Stimulated activated CD4-positive, alpha-beta T cell treated with anti-CD3 and anti-CD28 coated beads, Interleukin-15, amount 100 ng/mL, for 1 hour (primary cell): ENCODE measurements at places on chromosomes 3 and 15.

DNA sequence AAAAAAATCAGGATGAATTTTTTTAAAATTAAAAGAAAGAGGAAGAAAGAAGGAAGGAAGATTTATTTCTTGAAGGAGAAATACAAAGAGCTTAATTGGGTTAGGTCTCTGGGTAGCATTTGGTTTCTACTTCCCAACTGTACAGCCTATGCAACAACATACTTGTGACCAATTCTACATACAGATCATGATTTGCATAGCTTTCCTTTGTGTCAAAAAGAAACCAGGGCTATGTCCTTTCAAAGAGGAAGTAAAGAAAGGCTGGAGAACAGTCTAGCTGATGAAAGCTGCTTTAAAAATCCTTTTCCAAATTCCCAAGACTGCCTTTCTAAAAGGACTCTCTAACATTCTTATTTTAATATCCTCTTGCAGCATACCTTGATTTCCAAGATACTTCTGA, 6.1 kb upstream of the HGD start:
- DNase-seq = no peak

DNA sequence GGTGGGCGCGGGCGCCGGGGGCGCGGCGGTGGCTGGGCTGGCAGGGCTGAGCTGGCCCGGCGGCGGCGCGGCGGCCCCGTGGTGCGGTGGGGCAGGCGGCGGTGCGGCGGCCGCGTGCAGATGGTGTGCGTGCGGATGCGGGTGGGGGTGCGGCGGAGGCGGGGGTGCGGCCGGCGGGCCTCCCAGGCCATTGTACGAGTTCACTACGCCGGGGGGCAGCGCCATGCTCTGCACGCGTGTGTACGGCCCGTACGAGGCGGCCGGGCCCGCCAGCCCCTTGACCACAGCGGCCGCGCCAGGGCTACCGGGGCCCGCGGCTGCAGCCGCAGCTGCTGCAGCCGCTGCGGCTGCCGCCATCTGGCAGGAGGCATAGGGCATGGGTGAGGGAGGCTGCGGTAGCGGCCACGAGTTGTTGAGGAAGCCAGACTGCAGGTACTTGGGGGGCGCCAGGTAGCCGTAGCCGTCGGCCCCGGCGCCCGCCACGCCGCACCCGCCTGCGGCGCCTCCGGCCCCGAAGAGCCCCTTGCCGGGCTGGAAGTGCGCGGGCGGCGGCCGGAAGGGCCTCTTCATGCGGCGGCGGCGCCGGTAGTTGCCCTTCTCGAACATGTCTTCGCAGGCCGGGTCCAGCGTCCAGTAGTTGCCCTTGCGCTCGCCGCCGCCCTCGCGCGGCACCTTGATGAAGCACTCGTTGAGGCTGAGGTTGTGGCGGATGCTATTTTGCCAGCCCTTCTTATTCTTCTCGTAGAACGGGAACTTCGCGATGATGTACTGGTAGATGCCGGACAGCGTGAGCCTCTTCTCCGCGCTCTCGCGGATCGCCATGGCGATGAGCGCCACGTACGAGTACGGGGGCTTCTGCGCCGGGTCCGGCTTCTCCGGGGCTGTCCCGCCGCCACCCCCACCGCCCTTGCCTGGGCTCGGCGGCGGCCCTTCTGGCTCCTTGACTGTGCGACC, 951 bp downstream of the FOXL2 start:
- DNase-seq = no peak

DNA sequence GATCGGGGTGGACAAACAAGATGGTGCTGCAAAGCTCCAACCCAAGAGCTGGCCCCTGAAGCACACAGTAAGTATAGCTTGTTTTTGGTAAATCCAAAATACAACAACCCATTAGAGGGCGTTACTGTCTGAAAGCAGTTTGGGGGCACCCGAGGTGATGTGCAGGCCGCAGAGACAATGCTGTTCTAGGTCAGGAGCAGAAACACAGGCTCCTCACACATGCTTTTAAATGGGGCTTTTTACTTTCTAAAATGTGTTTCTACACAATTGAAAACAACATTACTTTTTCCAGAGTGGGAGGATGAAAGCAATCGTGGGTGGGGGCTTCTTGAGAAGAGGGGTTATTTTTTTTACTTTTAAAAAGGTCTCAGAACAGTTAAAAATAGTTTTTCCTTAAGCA, 1029.3 kb upstream of the CFAP20DC start:
- peak; percentile 15 for DNase-seq

DNA sequence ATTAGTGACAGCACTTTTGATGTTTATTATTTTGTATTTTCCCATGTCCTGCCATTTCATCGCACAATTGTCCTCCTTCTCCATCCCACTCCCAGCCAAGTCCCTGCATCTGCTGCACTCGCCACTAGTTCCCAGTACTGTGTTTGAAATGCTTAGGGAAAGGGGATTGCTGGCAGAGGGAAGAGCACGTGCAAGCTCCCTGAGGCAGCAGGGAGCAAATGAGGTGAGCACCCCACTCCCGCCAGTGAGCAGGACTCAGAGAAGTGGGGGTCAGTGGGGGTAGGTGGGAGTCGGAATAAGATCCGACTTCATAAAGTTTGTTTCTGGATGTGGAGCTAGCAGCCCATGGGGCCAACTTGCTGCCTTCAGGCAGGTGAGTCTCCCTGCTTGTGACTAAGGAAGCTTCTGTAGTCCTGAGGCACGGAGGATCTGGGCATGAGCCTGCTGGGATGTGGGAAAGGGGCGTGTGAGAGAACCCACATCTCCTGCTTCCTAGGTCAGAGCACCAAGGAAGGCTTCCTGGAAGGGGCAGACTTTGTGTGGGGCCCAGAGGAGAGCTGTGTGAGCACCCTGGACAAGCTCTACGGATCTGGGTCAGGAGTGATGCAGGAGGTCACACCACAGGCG, 99.7 kb upstream of the TLE3 start:
- no peak for DNase-seq

DNA sequence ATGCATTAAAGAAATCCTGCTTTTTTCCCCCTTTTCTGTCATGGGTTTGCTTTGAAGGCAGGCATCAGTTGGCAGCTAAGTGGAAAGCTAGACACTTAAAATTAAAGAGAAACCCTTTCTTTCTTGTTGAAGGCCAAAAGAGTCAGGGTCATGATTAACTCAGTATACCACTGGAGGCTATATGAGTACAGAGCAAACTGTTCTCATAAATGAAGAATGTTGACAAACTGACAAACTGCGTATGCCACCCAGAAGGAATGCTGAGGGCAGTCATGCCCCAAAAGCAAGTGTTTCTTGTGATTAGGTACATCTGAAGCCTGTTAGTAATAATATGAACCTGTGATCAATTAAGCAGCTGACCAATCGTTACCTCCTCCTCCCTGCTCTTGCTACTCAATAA, 43.6 kb upstream of the COL6A6 start:
- no peak for DNase-seq

- no peak for DNase-seq
Observed at GRCh38 chr3:118186051-118186450, 848.6 kb downstream of the IGSF11 start.

DNA sequence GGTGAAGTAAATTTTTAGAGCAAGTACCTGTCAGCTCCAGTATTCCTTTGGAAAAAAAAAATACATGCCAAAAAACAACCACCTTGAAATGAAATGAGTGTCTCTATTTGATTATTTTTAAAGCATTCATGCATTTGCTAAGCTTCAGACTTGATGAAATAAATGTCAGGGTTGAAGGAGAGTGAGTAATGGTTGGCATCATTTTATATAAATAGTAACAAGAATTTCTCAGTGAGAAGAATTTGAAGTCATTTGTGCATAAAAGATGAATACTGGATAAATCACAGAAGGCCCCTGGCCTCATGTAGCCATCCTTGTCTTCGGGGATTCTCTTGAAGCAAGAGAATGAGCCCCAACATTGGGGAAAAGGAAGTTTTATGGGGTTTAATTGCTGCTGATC, 318.4 kb downstream of the LPP start:
- DNase-seq = no peak

DNA sequence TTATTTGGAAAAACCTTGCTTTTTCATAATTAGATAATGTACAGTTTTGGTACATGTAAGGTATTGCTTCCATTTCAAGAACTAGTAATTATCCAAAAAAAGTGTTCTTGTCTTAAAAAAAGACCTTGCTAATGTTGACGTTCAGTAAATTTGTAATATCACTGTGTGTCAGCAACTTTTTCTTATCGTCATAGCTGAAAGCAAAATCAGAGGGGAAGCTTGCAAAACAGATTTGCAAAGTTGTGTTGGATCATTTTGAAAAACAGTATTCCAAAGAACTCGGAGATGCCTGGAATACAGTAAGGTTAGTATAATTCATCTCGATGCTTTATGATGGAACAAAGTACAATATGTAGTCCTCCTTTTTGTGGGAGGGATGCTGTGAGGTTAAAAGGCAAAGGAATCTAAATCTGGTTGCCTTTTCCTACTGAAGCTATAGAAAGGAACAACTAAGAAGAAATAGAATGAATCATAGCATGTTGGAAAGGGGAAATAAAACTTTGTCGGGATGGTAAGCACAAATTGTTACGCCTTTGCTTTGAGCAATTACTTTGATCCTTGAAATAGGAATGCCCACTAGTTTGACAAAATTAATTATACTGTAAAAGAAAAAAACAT, 1.5 kb downstream of the NSUN3 start:
- DNase-seq = no peak

GRCh38 chr3:100545371-100545770, 53.0 kb downstream of the TMEM45A start:
- DNase-seq = no peak

DNA sequence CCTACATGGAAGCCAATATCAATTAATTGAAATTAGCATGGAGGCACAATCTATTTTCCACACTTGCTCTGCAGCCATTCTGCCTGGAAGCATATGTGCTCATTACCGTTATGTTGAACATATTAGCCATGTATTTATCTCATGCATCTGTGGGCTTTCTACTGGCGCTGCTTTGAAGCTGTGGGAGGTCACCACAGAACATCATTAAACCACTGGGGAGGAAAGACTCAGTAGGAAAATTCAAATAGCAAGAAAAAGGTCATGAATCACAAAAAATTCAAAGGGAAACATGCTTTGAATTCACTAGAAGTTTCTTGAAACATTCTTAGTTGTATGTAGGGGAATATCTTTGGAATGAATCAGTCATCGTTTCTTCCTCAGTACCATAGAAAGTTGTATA, 652.5 kb downstream of the EDEM1 start:
- no peak for DNase-seq

DNA sequence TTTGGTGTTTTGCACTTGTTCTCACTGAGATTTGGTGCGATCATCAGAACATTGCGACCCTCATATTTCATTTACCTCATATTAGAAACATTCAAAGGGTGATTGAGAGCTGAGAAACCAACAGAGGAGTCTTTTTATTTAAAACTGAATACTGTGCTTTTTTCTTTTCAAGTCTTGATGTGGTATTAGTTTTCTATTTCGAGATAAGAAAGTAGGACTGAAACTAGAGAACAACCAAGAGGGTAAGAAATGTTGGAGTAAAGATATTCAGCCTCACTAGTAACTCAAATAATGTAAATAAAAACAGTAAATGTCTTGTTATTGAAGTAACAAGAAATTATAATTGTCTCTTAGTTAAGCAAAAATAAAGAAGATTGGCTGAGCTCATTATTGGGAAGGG, 26.5 kb downstream of the EFHB start:
- DNase-seq = no peak

GRCh38 chr3:16813336-16813735, 71.4 kb upstream of the PLCL2 start:
- no peak for DNase-seq

- no peak for DNase-seq
Observed at GRCh38 chr15:101664303-101664913, 12.2 kb upstream of the TM2D3 start.

DNA sequence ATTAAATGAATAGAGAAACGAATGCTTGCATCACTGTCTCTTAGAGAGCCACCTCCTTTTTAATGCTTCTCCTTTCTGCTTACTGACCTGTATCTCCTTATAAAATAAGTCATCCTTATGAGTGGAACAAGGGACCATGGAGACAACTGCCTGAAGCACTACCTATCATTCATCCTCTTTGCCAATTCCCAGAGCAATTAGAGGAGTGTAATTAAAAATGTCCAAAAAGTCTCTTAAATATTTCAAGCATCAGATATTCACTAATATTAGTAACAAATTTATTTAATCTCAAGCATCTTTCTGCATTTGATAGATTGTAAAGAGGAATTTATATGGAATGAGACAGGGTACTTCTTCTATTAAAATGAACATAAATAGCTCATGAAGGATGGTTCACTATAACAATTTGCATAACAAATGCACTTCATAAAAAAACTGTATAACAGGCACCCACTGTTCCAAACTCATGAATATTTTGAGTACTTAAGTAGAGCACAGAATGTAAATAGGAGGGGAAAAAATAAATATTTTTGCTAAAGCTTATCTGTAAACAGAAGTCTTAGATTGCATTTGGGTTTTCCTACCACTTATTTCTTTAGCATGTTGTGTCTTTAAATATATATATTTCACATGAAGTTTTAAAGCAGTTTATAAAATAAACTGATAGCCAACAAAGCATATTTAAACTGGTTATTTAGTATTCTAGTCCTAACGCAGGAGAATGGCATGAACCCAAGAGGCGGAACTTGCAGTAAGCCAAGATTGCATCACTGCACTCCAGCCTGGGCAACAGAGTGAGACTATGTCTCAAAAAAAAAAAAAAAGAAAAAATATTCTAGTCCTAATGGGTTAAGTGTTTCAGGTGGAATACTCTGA, 269.3 kb downstream of the TBL1XR1 start:
- DNase-seq = no peak
